ENCODE measurements at places on chromosomes 16 and 17.

DNA sequence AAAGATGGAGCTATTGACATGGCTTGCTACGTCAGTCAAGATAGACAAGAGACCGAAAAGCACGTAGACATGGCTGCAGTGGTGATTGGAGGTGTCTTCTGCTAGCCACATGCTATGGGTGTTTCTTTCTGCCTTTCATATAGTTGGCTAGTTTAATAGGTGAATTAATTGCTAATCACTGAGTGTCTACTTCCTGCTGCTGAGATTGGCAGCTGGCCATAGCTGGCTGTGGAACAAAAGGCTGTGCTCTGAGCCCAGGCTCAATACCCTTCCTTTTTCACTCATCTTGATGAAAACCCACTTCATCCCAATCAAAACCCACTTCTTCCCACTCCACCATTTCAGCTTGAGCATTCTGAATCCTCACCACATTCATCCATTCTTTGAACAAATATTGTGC is 221.4 kb upstream of the MAF start:
- no peak for DNase-seq

DNA sequence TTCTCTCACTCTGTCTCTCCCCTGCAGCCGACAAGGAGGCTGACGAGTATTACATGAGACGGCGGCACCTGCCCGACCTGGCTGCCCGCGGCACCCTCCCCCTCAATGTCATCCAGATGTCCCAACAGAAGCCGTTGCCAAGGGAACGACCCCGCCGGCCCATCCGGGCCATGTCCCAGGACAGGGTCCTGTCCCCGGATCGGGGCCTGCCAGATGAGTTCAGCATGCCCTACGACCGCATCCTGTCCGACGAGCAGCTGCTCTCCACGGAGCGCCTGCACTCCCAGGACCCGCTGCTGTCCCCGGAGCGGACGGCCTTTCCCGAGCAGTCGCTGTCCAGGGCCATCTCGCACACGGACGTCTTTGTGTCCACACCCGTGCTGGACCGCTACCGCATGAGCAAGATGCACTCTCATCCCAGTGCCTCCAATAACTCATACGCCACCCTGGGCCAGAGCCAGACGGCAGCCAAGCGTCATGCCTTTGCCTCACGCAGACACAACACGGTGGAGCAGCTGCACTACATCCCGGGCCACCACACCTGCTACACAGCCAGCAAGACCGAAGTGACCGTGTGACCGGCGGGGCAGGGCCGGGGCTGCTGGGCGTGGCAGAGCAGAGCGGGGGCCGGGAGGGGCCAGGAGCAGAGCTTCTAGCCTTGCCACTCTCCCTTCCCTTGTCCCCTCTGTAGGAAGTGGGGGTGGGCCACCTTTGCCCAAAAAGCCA is 40.4 kb upstream of the DNAH9 start:
- no peak for DNase-seq

- no peak for DNase-seq
Measured at GRCh38 chr16:1923299-1924034, 5.3 kb upstream of the HS3ST6 start.

DNA sequence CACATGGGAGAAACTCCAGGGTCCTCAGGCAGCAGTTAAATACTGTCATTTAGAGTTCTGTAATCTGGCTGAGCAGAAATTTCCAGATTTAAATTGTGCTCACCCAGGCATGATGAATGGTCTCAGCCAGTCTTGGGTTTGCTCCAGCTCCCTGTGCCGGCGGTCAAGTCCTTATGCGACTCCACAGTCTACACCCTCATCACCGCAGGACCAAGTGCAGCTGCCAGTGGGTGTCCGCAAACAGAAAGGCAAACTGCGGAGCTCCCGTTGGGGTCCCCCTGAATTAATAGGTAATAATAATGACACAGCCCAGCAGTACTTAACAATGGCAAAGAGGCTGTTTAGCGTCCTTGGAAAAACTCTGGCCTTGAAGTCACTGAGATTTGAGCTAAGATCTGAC is 3.9 kb upstream of the CACNG4 start:
- no peak for DNase-seq

DNA sequence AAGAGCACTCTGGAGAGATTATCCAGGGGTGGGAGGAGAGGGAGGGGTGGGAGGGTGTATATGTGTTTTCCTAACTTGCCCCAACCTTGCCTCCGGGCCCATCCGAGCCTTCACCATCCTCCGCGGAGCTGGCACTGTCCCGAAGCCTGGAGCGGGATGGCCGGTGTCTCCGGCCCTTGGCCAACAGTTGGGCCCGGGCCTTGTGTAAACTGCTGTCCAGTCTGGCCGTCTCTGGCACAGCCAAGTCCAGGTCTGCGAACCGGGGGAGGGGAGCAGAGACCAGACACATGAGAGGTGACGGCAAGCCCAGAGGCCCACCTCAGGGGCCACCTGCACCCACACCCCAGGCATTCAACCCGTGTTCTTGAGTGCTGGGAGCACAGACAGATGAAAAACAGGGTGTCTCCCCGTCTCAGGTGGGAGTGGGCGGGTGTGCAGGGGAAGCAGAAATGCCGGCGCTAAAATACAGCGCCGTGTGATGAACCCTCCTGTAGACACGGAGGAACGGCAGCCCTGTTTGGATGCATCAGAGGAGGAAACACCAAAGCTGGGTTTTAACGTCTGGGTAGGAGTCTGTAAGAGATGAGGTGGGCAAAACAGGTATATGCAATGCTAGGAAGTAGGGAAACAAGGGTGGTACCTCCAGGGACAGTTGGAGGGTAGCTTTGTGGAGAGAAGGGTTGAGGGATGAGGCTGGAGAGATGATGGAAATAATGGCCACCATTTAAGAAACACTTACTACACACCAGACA is 11.7 kb downstream of the SAMD14 start:
- no peak for DNase-seq

- DNase-seq: no peak
Measured at GRCh38 chr17:69828087-69828486, 246.9 kb upstream of the KCNJ16 start.

GRCh38 chr16:5176505-5176904 is 78.9 kb upstream of the EEF2KMT start:
- no peak for DNase-seq

- no peak for DNase-seq
Measured at GRCh38 chr16:52573365-52574299, 26.7 kb upstream of the TOX3 start.

- no peak for DNase-seq
Measured at GRCh38 chr16:86521236-86522197, 11.2 kb downstream of the FOXF1 start.

DNA sequence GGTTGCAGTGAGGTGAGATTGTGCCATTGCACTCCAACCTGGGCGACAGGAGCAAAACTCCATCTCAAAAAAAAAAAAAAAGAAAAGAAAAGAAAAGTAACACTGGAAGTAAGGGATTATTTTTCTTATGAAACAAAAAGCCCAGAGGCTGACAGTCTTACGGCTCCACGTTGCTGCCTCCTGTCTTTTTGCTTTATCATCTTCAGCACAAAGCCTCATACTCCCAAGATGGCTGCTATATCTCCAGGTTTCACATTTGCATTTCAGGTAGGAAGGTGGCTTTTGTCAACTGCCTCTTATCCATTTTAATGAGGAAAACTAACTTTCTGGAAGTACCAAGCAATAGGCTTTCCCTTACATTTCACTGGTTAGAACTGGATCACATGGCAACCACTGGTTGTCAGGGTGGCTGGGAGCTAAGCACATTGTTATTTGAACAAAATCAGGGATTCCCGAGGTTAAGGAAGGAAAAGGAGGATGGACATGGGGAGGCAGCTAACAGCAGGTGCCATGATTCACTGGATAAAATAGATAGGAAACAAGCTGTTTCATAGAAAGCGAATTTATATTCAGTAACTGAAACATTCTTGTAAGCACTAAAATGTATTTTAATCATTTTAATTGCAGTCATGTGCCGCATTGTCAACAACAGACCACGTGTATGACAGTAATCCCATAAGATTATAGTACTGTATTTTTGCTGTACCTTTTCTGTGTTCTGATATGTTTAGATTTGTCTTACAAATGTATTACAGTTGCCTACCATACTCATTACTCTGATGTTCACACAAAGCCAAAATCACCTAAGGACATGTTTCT is 58.6 kb downstream of the KSR1 start:
- DNase-seq: no peak

- DNase-seq: no peak
Measured at GRCh38 chr16:31052114-31052513, 18.8 kb downstream of the STX4 start.

DNA sequence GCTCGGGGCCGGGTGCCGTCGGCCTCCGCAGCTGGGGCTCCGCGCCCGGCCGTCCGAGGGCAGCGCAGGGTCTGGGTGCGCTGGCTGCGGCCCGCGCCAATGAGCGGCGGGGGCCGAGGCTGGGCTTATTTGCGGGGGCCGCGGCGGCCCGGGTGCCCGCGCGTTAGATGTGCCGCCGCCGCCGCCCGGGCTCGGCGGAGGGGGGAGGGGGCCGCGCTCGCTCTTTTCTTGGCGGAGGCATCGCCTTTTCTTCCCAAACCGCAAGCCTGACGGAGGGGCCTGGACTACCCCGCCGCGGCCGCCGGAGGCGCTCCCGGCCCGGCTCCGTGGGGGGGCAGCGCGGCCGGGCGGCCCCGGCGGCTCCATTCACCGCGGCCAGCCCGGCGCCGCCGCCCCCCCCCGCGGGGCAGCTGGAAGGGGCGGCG is at the start of gene NOTUM:
TSS of gene NOTUM (minus strand) at position 101 of the 425 bp plus-strand sequence. CDS start 278 bp downstream, outside the sequence.
- no peak for DNase-seq

GRCh38 chr16:79131321-79132075 is 469.0 kb downstream of the MAF start:
- no peak for DNase-seq

DNA sequence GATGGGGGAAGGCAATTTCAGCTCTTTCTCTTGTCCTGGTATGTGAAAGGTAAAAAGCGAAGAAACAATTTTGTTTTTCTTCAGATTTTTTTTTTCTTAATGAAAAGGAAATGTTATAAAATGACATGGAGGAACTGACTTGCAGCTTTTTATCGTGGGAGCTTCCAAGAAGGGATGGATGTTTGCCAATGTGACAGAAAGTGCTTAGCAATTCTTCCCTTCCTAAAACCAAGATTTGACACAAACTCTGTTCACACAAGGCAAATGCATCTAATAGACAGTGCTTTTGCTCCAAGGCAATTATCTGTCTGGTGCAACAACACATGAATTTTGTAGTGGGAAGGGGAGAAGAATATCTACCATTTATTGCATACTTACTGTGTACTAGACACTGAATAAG is 988.5 kb downstream of the CDH11 start:
- no peak for DNase-seq

- DNase-seq: no peak
Measured at GRCh38 chr17:43967251-43967875, 13.6 kb upstream of the PYY start.

- DNase-seq: no peak
Measured at GRCh38 chr17:1535737-1536136, 19.3 kb upstream of the INPP5K start.

DNA sequence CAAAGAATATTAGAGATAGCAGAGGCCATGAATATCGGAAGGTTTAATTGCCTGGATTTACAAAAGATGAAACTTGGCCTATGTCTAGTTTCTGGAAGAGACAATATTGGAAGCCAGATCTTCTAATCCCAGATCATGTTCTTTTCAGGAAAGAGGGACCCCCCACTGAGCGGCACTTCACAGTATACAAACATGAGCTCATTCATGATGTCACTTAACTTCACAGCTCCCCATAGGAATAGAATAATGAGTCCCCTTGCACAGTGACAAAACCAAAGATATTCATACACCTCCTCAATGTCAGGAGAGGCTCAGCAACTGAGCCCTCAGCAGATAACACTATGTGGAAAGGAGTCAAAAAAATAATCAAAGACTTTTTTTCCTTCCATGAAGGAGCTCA is 147.5 kb downstream of the CDH11 start:
- DNase-seq: no peak

DNA sequence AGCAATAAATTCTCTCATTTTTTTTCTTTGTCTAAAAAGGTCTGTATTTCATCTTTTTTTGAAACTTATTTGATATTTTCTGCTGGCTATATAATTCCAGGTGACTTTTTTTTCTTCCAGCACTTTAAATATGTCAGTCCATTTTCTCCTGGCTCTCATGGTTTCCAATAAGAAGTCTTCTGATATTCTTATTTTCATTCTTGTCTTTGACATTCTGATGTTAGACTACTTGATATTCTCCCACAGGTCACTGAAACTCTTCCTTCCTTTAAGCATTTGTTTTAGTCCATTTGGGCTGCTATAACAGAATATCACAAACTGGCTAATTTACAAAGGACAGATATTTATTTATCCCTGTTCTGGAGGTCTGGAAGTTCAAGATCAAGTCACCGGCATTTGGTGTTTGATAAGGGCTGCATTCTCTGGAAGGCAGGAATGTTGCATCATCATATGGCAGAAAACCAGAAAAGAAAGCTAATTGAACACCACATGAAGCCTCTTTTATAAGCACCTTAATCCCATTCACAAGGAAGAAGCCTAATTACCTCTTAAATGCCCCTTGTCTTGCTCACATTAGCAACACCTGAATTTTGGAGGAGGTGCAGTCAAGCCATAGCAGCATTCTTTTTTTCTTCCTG is 242.1 kb upstream of the TNRC6C start:
- DNase-seq: no peak

DNA sequence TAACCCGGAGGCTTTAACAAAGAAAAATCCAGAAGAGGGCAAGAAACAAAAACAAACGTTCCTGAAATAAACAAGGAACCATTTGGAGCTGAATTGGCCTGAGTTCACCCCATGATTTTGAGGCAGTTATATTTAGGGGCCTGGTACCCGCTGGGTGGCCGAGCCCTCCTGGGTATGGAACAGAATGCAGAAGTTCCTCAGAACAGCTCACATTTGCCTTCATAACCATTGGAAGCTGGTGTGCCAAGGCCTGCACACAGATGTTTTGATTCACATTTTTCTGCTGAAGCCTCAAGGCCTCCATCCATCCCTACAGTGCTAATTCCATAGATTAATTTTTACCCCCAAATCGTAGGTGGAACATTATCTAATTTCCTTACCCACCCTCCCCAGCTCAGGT is 3.3 kb upstream of the ZFHX3 start:
- no peak for DNase-seq

DNA sequence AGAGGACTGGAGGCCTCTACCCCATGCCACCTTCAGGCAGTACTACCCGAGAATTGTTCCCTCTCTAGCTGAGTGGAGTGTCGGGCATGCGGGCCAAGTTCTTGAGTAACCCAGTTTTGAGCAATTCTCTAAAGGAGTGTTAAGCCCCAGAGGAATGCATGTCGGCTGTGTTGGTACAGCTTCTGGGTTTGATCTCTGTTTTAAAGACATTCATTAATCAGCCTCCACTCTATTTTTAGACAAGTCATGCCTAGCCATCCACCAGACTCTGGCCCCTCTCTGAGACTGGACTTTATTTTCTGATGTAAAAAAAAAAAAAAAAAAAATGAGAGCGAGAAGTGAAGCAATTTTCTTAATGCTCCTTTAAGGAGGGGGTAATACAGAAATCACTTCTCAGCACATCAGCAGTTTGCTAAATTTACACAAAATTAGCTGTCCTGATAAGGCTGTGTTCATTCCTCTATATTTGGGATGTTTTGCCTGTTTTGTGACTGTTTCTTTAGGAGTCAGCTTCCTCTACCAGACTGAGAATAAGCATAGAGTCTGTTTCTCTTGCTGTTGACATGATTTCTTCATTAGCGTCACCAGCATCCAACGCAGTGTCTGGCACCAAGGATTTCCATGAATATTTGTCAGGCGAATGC is 88.7 kb downstream of the AXIN2 start:
- no peak for DNase-seq
